Activated naive CD4-positive, alpha-beta T cell treated with Interleukin-2 at 50 U/mL for 16 hours (primary cell): ENCODE measurements at places on chromosomes 1 and 21.

DNA sequence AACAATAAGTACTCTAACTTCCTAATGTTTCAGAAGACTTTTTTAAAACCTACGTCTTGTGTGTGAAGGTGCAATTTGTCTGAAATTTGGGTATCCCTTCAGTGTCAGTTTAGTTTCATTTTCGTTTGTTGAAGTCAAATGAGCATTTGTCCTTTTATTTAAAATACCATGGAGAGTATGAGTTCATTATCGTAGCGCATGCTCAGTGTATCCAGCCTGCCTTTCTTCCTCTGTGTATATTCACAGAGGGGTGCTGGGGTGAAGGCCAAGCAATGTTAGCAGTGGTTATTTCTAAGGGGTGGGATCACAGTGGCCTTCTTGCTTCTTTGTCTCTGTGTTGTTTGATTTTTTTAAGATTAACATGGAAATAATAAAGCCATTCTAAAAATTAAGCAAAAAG is 43.2 kb downstream of the CNN3 start:
- no peak for DNase-seq

GRCh38 chr1:230326971-230327891 is 98.9 kb downstream of the PGBD5 start:
- no peak for DNase-seq

DNA sequence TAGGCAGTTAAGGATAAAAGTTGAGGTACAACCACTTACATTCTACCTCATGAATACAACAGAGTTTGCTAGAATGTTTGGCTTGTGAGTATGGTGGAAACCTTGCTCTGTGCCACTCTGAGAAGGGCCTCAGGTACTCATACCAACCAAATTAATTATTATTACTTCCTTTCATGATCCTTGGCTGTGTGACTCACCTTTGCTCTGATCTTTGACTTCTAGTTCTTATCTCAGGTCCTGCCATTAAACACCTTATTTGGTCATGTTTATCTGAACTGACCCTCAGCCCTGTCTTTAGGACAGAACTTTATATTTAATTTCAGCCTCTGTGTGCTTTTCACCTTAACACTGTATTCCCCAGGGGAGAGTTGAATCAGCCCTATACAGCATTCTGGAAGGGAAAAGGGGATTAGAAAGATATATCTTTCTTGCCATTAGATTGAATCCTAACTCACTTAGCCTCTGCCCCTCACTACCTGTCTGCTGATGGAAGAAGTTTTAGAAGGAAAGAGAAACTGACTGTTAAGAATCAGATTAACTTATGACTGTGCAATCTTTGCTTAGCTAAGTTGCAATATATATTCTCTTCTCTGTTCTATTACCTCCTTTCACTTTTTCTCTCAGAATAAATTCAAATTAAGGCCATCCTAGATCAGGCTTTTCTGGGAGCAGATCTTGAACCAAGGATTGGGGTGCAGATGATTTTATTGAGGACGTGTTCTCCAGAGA is 260.4 kb upstream of the DPYD start:
- no peak for DNase-seq

DNA sequence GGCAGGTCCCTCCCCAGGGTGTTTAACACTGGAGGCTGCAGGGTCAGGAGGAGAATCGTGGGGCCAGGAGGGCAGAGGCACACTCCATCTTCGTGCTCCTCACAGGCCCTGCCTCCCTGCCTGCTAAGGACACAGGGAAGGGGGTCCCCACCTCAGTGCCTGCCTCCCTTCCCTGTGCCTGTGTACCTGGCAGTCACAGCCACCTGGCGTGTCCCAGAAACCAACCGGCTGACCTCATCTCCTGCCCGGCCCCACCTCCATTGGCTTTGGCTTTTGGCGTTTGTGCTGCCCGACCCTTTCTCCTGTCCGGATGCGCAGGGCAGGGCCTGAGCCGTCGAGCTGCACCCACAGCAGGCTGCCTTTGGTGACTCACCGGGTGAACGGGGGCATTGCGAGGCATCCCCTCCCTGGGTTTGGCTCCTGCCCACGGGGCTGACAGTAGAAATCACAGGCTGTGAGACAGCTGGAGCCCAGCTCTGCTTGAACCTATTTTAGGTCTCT is 623 bp upstream of the BGLAP start:
- no peak for DNase-seq

DNA sequence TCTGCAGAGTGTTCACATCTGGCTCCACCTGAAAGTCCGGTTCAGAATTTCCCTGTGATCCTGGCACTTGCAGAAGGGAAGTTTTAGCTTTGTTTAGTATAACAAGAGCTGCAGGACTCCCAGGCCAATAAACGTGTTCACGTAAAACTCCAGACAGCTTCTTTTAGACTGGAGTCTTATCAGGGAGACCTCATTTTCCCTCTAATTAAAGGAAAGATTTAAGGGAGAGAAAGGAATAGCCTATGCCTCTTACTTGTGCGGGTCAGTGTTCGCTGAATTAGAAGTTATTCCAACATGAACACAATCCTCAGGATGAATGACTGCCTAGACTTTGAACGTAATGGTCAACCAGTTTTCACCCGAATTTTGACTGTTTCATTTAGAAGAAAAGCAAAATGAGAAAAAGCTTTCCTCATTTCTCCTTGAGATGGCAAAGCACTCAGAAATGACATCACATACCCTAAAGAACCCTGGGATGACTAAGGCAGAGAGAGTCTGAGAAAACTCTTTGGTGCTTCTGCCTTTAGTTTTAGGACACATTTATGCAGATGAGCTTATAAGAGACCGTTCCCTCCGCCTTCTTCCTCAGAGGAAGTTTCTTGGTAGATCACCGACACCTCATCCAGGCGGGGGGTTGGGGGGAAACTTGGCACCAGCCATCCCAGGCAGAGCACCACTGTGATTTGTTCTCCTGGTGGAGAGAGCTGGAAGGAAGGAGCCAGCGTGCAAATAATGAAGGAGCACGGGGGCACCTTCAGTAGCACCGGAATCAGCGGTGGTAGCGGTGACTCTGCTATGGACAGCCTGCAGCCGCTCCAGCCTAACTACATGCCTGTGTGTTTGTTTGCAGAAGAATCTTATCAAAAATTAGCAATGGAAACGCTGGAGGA is 202.1 kb upstream of the SGIP1 start:
- peak; percentile 56 for DNase-seq

GRCh38 chr1:48887796-48888195 is 111.1 kb upstream of the BEND5 start:
- DNase-seq: no peak

DNA sequence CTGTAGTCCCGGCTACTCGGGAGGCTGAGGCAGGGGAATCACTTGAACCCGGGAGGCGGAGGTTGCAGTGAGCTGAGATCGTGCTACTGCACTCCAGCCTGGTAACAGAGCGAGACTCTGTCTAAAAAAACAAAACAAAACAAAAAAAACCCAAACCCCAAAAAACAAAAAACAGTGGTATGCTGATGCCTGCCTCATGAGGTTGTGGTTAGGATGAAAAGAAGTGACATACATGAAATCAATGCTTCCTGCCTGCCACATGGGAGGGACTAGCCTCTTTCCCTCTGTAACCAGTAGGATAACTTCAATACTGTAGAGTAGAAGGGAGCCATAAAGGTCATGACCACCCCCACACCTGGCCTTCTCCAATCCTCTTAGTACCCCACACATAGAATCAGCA is 55.2 kb downstream of the TENT5C start:
- DNase-seq: peak; percentile 18

GRCh38 chr1:233379869-233380438 is 52.4 kb downstream of the MAP3K21 start:
- no peak for DNase-seq

DNA sequence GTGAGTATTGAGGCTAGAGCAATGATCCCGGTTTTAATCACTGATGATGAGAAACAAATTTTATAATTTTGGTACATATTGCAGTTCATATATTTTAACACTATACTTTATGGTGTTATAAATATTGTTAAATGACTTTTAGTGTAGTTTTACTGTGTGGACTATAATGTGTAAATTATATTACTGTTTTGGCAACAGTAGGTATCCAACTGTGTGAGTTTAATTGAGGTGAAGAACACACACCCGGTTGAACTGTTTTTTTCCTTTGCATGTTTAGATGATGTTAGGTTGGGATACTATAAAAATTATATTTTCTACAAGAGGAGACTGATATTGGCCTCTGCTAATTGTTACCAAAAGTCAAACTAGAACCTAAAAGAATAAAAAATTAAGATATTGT is 166.5 kb downstream of the SDCCAG8 start:
- DNase-seq: no peak

DNA sequence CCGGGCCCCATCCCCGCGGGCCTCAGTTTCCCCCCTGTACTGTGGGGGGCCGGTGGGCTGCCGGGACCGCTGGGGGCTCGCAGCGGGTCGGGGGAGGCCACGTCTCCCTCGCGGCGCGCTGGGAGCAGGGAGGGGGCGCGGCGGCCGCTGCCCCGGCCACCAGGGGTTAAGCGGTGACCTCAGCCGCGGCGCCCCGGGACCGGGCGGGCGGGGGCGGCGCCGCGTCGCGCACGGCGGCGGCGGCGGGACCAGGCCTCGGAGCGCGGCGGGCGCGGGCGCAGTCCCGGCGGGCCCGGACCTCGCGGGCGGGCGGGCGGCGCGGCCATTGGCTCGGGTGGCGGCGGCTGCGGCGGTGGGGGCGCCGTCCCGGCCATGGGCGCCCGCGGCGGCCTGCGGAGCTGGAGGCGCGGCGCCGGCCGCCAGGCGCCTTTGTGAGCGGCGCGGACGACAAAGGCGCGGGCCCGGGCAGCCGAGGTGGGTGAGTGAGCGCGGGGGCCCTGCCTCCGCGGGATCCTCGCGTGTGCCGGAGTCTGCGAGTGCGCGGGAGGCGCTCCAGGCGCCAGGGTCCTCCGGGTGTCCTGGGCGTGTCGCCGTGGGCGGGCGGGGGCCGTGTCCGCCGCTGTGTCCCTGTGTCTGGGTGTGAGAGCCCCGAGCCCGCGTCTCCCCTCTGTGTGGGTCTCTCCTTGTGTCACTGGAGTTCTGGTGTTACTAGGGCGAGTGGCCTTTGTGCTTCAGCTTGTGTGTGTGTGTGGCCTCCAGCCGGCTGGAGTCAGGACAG is at the start of gene ARHGEF10L:
ARHGEF10L (plus strand) TSS at position 222 of the 778 bp plus-strand sequence. CDS start 40,898 bp downstream, outside the sequence.
- DNase-seq: no peak

DNA sequence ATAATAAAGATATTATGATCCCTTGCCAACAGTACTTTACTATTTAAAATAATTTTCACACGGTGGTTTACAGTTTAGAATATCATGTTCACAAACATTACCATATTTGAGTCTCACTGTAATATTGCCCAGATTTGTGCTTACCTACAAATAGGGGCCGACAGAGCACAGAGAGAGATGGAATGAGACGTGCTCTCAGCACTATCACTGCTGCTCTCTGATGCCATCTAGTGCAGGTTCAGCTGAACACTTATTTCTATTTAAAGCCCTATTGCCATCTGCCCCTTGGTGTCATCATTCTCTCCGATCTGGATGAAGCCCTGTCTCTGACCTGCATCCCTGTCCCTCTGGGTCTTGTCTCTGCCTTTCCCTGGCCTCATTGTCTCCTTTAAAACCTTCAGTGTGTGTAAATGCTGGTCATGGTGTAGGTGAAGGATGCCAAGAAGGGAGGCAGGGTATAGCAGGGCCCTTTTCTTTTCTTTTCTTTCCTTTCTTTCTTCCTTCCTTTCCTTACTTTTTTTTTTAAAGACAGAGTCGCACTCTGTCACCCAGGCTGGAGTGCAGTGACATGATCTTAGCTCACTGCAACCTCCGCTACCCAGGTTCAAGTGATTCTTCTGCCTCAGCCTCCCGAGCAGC is 6.9 kb upstream of the GPATCH4 start:
- peak; percentile 61 for DNase-seq

DNA sequence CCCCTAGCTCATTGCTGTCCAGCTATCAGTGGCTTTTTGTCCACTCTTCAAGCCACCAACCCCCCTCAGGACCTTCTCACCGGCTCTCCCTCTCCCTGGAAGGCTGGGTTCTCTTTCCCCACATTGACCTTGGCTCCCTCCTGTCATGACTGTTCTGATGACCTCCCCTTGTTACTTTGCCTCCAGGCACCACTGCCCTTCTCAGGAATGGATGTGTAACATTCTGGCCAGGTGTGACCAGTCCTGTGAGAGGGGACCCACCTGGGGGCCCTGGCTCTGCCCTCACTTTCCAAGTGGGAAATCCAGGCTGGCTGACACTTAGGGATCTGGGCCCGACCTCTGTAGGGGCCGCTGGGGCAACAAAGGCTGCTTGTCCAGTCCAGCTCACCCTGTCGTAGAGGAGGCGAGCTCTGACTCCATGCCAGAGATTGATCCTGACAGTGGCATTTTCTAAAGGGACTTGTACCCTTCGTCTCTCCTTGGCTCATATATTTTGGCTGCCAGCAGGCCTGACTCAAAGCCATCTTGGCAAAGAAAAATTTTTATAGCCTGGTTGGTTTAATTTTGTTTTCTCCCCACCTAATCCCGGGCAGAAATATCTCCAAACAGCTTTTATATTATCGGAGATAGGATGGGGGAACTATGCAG is 37.9 kb upstream of the USP24 start:
- DNase-seq: no peak

- no peak for DNase-seq
Observed at GRCh38 chr1:60134716-60135115, 61.1 kb upstream of the C1orf87 start.

- DNase-seq: no peak
Observed at GRCh38 chr1:198543670-198544260, 3.3 kb upstream of the ATP6V1G3 start.

GRCh38 chr1:200442537-200443156 is 32.8 kb upstream of the ZNF281 start:
- no peak for DNase-seq

- no peak for DNase-seq
Observed at GRCh38 chr21:40129809-40130208, 262.6 kb downstream of the PCP4 start.

DNA sequence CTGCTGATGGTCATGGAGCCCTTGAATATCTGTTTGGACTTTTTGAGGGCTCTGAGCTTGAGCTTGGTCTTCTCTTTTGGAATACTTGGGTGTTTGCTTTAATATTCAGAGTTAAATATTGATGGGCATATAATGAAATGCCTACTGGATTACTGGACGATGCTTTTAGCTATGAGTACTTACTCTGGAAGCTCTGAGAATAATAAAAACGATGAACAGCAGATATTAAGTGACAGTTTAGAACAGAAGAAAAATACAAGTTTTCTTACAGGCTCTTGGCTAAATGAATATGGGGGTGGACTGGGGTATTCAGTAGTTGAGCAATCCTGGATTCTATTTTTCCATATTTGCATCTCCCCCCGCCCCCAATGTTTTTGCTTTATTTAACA is 20.7 kb downstream of the GALNT2 start:
- no peak for DNase-seq

- DNase-seq: peak; percentile 45
Observed at GRCh38 chr21:34845521-34846451, 177.0 kb downstream of the CLIC6 start.

- DNase-seq: peak; percentile 94
Observed at GRCh38 chr1:248837781-248838356, at the start of gene ZNF672. ZNF672 (plus strand) TSS chr1:248838224; CDS start chr1:248847275, 9,051 bp downstream.
